Upper lobe of left lung (tissue), 6 donors: ENCODE measurements at places on chromosomes 2 and 18.

GRCh38 chr2:127678991-127679390 is 3.7 kb upstream of the LIMS2 start:
- no peak for DNase-seq

DNA sequence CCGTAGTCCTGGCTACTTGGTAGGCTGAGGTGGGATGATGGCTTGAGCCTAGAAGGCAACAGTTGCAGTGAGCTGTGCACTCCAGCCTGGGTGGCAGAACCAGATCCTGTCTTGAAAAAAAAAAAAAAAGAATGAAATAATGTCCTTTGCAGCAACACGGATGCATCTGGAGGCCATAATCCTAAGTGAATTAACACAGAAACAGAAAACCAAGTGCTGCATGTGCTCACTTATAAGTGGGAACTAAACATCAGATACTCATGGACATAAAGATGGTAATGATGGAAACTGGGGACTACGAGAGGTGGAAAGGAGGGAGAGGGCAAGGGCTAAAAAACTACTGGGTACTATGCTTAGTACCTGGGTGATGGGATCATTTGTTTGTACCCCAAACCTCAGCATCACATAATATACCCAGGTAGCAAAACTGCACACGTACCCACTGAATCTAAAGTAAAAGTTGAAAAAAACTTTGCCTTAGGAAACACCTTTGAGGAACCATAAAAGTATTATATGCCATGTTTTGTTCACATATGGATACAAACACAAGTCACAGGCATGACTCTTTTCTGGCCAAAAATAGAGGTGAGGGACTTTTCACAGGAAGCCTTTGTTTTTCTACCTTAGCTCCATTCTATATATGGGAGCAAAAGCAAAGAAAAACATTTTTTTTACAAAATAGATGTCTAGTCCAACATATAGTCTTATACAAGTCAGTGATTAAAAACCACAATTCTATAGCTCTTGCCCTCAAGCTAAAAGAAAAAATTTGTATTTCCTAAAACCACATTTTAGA is 36.6 kb downstream of the GPR155 start:
- no peak for DNase-seq

GRCh38 chr2:29560566-29560965 is 360.8 kb downstream of the ALK start:
- no peak for DNase-seq

- DNase-seq, result no peak
Observed at GRCh38 chr18:60732143-60732542, 359.6 kb upstream of the MC4R start.

- no peak for DNase-seq
Observed at GRCh38 chr2:59920961-59921360, 632.5 kb downstream of the BCL11A start.

DNA sequence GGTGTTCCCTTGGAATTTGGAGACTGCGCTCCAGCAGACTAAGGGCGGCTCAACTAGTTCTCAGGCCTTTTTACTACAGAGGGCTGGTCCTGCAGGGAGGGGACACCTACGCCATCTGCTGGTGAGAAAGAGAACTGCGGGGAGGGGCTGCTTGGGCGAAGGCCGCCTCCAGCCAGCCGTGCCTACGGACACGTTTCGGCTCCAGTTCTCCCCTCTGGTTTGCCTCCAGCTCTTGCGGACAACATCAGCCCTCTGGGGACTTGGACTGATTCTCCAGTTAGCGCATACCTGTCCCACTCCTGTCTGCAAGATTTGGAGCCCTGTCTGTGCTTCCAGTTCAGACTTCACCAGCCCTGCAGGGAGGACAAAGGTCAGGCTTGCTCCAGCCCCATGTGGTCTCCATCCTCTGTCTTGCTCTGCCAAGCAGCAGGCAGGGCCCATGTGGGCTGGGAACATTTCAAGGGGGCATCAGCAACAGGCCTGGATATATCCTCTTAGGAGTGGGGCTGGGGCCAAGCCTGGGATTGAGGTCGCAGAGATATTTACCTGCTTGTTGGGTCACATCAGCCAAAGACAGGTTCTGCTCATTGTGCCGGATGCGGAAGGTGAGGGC is 10.3 kb downstream of the PTPRN start:
- DNase-seq, result peak; percentile 71

GRCh38 chr18:74390900-74391299 is 66.2 kb downstream of the DIPK1C start:
- DNase-seq, result no peak

- DNase-seq, result no peak
Observed at GRCh38 chr2:67290451-67291290, 106.5 kb upstream of the ETAA1 start.

DNA sequence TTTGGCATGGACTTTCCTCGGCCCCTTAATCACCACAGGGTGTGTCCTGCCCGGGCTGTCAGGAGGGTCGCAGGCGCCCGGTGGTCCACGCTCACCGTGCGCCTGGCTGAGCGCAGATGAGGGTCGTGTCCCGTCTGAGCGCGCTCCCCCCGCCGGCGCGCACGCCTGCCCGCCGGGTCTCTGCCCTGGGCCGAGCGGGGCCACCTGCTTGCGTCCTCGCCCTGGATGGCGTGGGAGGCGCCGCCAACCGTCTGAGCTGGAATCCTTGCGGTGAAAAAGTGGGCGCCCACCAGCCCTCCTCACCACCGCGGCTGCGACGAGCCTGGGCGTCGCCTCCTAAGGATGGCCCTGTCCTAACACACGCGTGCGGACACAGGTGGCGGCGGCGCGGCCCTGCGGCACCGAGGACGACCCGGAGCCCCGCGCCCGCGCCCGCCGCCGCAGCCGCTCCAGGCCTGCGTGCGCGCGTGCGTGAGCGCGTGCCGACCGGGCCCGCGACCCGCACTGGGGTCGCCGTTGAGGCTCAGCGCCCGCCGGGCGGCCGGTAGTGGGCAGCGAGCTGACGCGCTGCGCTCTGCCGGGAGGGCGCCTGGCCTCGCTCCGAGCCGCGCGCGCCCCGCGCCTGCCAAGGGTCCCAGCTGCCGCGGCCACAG is 126.6 kb downstream of the ARHGEF4 start:
- DNase-seq, result no peak

DNA sequence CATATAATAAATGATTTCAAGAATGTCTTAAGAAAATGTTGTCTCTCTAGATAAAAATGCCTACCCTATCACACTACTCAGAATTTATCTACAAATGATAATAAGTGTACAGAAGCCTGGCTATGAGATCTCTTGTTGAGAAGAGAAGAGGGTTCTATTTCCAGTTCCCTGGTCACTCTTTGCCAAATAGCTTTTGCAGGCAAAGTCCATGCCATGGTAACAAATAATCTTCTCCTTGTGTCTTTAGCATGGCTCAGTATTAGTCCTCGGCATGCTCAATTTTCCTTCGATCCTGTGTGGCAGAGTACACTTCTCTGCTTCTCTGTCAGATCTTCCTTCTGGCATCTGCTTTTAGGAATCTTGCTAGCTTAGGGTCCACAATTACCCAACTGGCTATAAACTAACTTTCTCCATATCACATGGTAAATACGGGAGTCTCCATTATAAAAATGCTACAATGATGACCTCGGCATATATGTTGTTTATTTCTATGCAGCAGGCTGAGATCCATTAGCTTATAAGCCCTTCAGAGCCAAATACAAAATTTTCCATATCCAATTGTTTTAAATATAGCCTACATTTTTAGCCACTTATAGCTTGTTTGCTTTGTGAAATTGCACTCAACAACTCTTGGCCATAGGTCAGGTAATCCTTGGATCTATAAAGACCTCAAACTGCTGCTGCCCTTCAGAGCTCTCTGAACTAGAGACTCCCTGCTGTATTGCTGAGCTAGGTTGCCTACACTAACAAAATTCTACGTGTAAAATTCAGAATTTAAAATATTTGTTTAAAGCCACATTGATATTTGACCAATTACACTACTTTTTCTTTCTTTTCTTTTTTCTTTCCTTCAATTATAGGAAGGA is 157.5 kb downstream of the FSIP2 start:
- no peak for DNase-seq

GRCh38 chr18:23883277-23883790 is 131.2 kb upstream of the TTC39C start:
- no peak for DNase-seq

- no peak for DNase-seq
Observed at GRCh38 chr18:55404832-55405465, 183.0 kb downstream of the TCF4 start.

- DNase-seq, result no peak
Observed at GRCh38 chr2:40511661-40512213, 59.8 kb upstream of the SLC8A1 start.

GRCh38 chr2:102615620-102616436 is 3.5 kb upstream of the SLC9A2 start:
- peak; percentile 80 for DNase-seq

DNA sequence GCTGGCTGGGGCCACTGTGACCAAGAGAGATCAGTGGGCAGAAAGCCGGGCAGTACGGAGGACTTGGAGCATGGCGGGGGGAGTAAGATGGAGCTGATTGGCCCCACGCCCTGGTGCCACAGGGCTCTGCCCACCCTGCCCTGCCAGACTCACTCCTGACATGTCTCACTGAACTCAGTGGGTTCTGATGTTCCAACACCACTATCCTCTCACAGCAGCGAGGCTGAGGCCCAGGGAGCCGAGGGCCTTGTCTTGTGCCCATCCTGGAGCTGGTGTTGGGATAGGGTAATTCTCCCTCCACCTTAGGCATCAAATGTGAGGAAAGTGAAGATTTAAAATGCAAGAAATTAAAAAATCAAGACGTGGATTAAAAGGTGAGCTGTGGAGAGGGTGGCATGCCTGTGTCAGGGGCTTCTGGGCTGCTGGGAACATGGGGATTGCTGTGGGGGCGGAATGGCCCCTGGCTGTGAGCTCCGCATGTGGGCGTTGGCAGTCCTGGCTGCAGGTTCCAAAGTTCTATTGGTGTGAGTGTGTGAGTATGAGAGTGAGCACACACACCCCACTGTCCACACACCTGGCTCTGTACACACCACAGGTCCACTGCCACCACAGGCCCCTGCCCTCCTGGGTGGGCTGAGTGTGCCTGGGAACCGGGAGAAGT is 283.5 kb upstream of the HS6ST1 start:
- no peak for DNase-seq

DNA sequence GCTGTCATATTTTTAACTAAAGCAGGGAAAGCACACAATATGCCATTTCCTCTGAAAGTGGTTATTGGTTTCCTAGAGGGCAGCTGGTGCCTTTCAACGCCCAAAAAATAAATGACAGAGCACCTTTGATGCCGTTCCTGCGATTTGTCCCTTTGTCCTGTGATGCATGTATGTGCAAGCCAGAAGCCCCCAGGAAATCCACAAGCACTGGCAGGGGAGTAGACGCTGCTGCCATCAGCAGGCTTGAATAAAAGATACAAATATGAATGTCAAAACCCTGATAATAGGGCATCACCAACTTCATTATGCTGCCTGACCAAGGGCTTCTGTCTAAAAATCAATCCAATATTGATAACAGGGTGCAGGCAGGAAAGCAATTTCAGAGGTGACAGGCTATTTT is 246.1 kb downstream of the FBXO15 start:
- no peak for DNase-seq

DNA sequence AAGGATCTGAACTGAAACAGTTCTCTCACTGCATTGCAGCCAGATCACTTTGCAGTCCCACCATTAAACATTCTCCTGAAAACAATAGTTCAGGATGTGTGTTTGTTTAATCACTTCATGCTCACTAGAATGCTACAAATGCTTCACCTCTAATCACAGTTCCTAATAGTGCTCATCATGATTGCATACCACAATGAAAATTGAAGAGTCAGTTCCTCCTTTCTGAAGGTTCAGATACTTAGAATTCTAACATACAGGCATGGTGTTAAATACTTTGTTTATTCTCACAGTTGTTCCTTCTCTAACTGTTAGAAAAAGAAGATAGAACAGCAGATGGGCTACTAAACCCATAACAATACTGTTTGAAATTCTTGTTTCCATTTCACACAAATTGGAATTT is 622.3 kb upstream of the ACVR2A start:
- DNase-seq, result no peak

- DNase-seq, result no peak
Observed at GRCh38 chr2:48473271-48473670, 56.7 kb upstream of the STON1 start.

GRCh38 chr2:237051861-237052260 is 33.8 kb upstream of the COPS8 start:
- DNase-seq, result no peak

GRCh38 chr2:196530910-196531309 is 108.6 kb upstream of the CCDC150 start:
- DNase-seq, result no peak

DNA sequence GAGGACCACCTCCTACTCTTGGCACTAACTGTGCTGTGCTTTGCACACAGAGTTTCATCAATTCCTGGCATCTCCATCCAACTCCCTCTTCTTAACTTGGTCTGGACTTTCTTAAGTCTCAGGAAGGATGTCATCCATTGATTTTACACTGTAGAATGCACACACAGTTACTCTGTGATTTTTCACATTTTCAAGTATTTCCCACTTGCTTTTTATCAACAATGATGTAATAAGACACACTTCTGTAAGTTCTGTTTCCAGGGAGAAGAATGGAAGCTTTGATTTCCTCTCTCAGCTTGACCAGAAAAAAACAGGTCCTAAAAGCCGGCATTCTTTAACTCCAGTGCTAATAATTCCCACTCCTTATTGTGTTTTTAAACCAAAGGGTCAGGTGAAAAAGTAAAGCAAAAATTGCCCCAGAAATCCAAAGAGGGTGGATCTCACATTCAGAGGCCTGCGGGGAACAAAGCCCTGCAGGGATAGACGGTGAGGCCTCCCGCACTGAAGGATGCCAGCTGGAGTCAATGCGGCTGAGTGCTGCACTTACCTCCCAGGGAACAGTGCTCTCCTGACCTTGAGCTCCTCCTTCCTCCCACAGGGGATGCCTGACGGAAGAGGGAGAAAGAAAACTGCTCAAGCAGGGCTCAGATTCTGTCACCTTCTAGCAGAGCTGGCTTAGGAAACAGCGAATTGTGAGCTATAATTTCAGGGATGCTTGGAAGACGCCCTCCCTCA is 83.1 kb downstream of the PDCL3 start:
- no peak for DNase-seq

DNA sequence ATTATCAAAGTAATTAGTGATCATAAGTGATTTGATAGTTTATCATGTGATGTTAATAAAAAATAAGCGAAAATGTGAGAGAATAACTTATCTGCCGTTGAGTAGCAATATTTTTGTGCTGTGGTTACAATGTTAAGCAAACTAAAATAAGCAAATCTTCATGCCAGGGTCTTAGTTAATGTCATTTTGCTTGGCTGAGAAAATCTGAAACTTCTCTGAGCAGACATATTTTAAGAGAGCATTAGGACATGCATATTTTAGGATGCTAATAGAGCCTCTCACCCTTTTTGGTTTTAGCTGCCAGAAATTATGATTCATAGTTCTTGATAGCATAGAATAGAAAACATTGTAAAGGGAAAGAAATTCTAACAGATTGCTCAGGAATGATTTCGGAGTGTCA is 233.5 kb upstream of the ZEB2 start:
- no peak for DNase-seq

GRCh38 chr2:223930103-223930976 is 14.8 kb downstream of the WDFY1 start:
- peak; percentile 72 for DNase-seq

DNA sequence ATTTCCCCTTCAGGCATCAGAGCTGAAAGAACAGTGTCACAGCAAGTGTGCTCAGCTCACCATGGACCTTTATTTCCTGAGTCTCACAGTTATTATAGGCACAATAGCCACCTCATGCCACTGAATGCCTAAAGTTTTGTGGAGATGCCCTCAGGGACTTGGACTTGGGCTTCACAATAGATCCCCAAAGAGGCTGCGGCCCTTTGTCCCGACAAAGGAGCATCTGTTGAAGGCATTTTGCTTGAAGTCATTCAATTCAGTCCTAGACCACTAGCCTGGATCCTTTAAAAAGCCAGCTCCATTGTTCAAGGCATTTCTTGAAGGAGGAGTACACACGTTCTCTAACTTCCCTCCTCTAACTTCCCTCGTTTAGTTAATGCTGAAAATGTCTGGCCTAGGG is 125.4 kb downstream of the DCC start:
- no peak for DNase-seq
